ENCODE measurements at places on chromosomes 16 and 17.
A peak's percentile ranks its signal among the peaks of the same experiment; 100 is the strongest.

GRCh38 chr16:7209598-7209997, 123.0 kb upstream of the RBFOX1 start:
- DNase-seq = no peak

GRCh38 chr17:68657166-68657565, 56.0 kb upstream of the FAM20A start:
- DNase-seq = no peak

DNA sequence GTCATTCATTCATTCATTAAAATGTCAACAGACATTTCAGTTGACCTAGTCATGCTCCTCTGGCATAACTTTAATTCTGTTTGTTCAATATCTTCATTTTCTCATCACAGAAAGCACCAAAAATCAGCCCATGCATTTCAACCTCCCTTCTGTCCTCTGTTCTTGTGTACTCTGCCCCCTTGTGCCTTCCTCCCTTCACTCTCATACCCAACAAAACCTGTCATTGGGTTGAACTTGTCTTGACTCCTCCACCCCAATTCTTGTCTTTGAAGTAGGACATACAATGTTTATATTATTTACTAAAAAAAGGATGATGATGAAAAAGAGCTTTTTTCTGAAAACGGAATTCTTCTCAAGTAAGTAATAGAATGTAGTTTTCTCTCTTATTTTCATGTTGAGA, 43.8 kb downstream of the COX10 start:
- DNase-seq = no peak

DNA sequence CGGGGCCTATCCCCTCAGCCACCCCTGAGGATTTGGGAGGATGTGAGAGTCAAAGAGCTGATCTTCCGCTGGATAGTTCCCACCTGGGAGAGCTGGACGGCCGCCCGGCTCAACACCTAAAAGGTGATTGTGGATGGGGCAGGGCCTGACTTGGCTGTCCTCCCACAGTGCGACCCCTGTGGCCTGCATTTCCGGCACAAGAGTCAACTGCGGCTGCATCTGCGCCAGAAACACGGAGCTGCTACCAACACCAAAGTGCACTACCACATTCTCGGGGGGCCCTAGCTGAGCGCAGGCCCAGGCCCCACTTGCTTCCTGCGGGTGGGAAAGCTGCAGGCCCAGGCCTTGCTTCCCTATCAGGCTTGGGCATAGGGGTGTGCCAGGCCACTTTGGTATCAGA, 4.5 kb downstream of the BCL6B start:
- DNase-seq = no peak

DNA sequence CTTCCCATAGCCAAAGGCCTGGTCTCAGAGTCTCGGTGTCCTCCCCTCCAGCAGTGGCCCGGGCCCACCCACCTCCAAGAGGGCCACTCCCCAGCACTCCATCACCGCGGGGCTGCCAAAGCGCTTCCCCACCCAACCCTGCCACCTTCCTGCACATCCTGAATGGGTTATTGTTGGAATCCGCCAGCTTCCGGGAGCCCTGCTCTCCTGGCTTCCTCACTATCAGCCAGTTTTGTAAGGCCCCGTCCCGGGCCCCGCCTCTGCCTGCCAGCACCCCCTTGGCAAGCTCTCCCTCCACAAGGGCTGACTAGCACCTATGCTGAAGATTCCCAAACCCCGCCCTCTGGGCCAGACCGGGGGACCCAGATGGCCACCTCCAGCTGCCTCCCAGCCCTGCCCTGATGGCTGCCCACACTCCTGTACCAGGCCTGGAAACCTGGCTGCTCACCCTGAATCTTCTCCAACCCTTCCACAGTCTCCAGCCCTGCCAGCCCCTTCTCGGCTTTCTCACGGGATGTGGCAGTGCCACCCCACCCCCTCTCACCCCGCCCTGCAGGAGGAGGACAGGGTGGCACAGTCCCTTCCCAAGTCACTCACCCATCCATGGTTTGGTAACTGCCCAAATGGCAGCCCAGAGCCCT, 14.4 kb downstream of the MYBBP1A start:
- no peak for DNase-seq

DNA sequence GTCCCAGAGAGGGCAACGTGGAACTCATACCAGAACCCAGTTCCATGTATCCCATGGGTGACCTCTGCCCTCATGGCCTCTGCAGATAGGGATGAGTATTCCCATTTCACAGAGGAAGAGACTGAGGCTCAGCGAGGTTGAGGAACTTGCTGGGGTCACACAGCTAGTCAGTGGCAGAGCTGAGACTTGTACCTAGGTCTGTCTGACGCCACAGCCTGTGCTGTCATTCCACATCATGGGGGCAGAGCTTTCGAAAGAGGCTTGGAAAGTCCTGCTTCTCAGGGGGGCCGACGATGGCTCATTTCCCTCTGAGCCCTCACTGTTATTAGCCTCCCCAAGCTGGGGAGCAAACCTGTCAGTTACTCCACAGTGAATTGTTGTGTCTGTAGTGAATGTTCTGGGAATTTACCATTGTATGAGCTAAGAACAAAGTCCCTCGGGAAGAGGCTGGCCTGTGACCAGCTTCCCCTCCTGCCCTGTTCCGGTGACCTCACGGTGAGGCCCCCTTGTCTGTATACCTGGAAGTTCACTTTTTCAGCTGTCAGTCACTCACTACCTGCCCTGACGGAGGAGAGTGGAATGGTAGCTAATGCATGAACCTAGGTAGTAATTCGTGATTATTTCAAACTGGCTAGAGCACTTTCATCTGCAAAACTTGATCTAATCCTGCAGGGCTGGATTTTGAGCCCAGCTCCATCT, 8.9 kb downstream of the METTL22 start:
- DNase-seq = no peak

DNA sequence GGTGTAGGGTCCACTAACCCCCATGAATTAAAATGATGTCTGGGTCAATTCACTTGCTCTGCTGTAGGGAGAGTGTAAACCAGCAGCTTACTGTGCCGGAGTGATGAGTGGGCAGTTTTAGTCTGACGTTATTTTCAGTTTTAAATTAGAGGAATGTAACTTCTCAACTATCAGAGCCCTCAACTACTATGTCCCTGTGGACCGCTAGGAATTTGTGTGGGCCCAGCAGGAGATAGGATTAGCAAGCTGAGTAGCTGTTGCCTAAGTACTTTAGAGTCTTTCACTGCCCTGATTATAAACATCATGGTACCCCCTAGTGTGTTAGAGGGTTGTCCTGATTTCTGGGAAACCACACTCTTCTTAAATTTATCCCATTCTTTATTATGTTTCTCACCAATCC, 11.4 kb downstream of the MARVELD3 start:
- DNase-seq = peak; percentile 94

DNA sequence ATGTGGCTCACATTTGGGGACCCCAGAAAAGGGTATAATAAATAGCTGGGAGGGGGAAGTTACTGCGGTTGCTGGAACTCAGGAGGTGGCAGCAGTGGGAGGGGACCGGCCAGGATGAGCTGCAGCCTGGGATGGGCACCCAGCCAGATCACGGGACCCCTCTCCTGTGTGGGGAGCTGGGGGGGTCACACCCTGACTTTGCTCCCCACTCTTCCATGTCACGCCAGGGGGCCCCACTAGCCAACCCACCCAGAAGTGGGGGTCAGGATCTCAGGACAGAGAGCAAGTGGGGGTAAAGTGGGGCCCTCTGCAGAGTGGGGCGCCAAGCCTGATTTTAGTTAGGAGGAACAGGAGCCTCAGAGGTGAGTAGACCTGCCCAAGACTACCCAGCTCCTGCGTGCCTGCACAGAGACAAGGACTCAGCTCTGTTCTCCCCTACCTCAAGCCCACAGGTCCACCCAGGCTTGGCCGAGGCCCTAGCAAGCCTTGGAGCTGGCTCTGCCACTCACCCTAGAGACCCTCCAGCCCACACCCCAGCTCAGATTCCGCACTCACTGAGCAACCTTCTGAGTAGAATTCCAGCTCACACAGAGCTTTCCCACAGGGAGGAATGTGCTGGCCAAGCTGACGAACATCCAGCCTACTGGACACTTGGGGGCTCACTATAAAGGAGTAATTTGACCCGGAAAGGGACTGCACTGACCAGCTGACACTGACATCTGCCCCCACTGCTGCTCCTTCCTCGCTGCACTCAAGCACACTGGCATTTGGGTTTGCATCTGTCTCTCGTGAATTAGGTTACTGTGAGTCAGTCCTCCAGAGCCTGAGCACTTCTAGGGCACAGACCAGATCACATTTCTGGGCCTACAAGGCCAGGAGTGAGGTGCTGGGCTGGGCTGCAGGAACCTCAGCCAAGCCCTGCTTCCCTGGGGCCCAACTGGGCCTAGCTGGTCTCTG, 310.1 kb downstream of the C16orf95 start:
- no peak for DNase-seq

DNA sequence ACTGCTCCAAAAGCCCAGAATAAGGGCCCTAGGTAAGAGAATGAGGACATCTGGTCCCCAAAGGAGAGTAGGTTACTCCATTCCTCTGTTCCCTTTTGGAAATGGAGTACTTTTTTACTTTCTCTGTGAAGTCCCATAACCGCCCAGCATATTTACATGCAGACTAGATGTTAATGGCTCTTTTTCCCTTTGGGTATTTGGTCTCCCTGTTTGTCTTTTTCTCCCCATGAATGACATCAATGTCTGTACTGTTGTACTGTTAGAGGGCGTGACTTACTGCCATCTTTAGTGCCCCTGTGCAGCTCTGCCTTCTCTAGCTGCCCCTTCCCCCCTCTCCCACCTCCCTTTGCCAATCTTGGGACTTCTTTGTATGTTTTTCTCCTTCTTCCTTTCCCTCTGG, 19.0 kb downstream of the GPR179 start:
- DNase-seq = no peak

- no peak for DNase-seq
Observed at GRCh38 chr16:49017501-49017900, 264.1 kb downstream of the CBLN1 start.

DNA sequence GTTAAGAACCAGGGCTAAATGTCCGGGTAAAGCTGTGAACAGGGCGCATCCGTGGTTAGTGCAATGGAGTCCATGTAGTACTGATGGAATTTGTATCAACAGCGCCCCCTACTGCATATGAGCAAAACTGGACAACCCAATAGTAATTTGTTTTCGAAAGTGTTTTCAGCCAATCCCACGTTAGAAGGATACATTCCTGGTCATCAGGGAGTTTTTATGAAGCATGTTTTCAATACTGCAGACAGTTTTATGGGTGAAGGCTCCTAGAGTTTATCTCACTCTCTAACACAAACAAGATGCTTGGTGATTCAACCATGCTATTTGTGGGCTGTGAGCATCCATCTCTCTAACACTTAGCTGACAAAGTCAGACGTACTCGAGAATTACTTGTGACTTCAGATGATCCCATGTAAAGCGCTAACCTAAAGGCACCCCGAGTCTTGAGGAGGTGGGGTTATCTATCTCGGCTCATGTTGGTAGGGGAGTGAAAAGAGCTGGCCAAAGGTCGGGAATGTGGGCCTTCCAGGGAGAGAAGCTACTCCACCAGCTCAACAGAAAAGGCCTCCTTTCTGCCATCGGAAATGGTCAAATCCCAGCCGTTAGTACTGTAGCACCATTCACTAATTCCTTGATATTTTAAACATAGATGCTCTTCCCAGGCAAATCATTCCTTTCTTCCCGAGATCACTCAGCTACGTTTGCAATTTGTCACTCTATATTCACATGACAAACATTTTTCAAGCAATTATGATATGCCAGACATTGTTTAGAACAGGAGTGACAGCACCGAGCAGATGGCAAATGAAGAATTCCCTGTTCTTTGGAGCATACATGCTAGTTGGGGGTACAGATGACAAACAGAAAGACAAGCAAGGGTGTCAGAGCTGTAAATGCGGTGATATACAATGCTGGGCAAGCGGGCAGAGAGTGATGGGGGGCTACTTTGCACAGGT, 46.9 kb upstream of the HNF1B start:
- DNase-seq = peak; percentile 48

GRCh38 chr17:42913981-42914617, 13.5 kb downstream of the G6PC1 start:
- no peak for DNase-seq

DNA sequence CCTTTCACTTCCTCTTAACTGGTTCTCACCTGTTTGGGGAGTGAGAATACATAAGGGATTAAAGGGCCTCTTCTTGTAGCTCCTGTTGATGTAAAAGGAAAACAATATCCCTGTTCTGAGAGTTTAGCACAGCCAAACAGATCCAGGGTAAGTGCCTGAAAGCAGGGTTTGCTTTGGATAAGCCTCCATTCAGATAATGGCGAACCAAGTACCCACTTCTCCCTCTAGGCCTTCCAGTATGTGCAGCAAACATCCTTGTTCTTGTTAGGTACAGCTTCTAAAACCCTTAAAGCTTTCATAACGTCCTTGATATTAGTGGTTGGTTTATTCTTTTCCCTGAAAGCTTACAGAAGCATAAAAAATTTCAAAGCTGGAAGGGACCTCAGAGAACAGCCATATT, 130.6 kb upstream of the DNAH9 start:
- no peak for DNase-seq

DNA sequence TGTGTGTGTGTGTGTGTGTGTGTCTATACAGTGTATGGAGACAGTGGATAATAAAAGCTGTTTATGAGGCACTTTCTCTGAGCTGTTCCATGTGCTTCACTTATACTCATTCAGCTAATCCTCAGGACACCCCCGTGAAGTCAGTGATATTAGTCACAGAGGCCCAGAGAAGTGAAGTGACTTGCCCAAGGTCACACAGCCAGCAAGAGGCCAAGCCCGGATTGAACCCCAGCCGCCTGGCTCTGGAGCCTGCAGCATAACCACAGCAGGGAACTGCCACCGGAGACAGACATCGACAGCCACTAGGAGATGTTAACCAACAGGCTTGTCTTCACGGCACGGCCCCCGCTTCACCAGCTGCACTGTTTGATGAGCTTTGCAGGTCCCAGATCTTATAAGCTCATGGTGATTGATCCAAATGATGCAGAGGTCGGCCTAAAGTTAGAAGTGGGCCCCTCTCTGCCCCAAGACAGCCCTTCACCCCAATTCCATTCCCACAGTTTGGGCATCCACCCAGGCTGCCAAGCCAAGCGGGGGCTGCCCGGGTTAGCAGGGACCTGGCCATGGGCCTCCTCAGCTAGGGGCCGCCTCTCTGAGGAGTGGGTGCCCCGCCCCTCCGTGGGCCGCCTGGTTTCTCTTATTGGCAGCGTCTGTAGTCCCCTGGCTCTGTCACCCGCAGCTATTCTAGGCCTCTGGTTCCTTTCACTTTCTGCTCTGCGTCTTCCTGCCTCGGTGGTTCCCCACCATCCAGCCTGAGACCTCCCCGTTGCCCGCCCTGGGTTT, 30.9 kb downstream of the SOCS1 start:
- DNase-seq = no peak

GRCh38 chr16:10123141-10123540, 59.1 kb downstream of the GRIN2A start:
- peak; percentile 28 for DNase-seq

DNA sequence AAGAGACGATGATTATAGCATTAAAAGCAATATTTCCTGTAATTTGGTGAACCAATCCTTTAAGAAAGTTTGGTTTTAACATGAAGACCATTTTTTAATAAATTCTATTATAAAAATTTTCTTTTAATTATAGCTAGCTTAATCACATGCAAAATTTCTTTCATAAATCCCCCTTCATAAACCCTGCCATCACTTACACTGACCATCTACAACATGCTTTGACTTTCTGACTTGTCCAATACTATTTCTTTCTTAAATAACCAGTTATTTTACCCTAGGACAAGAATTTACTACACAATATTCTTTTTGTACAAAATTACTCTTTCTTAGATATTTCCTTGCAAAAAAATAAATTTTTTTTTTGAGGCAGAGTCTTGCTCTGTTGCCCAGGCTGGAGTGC, 1334.8 kb downstream of the CDH11 start:
- DNase-seq = peak; percentile 2
